ENCODE measurements at places on chromosomes 4 and X.
A peak's percentile ranks its signal among the peaks of the same experiment; 100 is the strongest.

GRCh38 chrX:12610079-12610478, 181.1 kb upstream of the PRPS2 start:
- DNase-seq, result no peak

DNA sequence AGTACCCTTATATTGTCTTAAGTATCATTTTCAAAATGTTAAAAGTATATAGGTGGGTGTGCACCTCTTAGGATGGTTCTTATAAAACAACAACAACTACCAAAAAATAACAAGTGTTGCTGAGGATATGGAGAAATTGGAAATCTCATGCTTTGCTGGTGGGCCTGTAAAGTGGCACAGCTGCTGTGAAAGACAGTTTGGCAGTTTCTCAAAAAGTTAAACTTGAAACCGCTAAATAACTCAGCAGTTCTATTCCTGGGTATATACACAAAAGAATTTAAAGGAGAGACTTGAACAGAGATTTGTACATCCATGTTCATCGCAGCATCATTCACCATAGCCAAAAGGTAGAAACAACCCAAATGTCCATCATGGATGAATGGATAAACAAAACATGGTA, 65.5 kb downstream of the HAND2 start:
- DNase-seq, result no peak

DNA sequence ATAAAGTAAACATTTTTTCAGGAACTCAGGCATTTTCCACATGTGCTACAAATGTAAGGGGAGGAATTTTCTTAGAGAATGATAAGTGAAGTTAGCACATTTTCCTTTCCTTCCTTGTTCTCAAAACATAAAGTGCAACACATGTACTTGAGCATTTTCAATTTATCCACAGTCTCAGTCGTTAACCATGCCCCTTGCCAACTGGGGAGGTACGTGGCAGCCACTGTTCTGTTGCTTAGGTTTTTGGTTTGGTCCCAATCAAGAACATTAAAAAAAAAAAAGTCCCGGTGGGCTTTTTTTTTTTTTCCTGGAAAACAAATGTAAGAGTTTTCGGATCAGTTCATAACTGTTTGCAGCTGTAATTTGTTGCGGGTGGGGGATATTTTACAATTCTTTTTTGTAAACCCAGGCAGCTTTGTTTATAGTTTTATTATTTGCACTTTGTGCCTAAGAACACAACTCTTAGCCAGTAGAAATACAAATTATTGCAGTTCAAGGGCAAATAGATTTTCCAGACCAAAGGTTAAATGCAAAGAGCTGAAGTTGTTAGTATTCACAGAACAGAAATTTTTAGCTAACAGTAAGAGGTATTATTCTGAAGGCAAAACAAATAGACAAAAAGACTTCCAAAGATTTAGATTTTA, 112.1 kb upstream of the NAP1L5 start:
- DNase-seq, result no peak

- DNase-seq, result no peak
Observed at GRCh38 chr4:46520361-46520760, 130.4 kb upstream of the GABRA2 start.

GRCh38 chr4:73705056-73705432, 35.3 kb upstream of the CXCL8 start:
- DNase-seq, result no peak

- DNase-seq, result no peak
Observed at GRCh38 chr4:26692014-26692726, 108.3 kb downstream of the TBC1D19 start.

- no peak for DNase-seq
Observed at GRCh38 chr4:67167849-67168248, 377.5 kb downstream of the CENPC start.

- no peak for DNase-seq
Observed at GRCh38 chrX:42096265-42096920, 173.0 kb upstream of the CASK start.

DNA sequence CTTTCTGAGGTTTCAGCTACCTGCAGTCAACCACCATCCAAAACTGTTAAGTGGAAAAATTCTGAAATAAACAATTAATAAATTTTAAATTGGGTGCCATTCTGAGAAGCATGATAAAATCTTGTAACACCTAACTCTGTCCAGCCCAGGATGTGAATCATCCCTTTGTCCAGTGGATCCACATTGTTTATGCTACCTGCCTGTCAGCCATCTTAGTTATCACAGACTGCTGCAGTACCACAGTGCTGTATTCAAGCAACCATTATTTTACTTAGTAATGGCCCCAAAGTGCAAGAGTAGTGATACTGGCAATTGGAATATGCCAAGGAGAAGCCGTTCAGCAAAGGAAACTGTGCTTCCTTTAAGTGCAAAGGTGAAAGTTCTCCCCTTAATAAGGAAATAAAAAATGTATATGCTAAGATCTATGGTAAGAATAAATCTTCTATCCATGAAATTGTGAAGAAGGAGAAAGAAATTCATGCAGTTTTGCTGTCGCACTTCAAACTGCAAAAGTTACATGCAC, 20.6 kb downstream of the CAMK2D start:
- no peak for DNase-seq

GRCh38 chrX:48769230-48769629, 7.7 kb downstream of the GLOD5 start:
- no peak for DNase-seq

- DNase-seq, result no peak
Observed at GRCh38 chrX:21606002-21606401, 52.1 kb downstream of the KLHL34 start.

DNA sequence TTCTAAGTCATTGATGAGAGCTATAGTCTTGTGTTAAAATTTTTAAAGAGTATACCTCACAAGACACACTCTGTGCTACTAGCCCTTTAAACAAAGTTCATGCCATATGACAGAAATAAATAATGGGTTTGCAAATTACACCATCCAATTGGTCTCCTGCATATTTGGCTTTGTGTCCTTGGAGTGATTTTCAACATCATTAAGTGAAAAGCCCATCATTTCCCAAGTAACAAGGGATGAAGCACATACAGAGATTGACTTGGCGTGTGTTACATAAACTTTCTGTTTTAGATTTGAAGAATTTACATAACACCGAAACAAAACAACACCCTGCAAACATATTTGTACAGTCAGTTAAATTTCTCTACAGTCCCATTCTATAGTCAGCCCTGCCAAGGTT, 216.9 kb upstream of the NEIL3 start:
- no peak for DNase-seq

DNA sequence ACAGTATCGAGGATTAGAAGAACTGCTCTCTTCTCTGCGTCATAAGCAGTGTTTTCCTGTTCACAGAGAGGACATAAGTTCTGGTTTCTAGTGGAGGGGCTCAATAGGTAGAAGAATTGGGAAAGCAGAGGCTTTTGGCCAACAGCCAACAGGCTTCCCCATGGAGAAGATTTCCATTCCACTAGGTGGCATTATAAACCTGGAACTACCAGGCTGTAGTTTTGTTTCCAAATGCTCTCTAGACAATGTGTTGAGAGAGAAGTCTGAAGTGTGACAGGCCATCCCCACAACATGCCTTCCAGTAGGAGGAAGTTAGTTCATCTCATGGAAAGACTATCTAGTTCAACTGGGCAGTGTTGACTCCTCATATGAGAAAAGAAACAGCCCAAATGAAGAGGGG, 63.8 kb upstream of the ANXA10 start:
- peak; percentile 24 for DNase-seq

DNA sequence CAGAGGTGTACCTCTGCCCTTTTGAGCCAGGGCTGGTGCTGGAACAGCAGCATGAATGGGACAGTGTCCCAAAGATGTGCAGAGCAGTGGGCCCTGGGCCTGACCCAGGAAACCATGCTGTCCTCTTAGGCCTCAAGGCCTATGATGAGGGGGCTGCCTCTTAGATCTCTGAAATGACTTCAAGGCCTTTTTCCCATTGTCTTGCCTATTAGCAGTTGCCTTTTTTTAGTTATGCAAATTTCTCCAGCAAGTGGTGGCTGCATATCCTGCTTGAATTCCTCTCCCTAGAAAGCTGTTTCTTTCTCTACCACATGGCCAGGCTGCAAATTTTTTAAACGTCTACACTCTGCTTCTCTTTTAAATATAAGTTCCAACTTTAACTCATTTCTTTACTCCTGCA, 160.3 kb downstream of the CFAP299 start:
- no peak for DNase-seq

- no peak for DNase-seq
Observed at GRCh38 chr4:75834095-75834771, 68.0 kb downstream of the PPEF2 start.

- DNase-seq, result no peak
Observed at GRCh38 chr4:109211671-109212070, 90.8 kb downstream of the COL25A1 start.

DNA sequence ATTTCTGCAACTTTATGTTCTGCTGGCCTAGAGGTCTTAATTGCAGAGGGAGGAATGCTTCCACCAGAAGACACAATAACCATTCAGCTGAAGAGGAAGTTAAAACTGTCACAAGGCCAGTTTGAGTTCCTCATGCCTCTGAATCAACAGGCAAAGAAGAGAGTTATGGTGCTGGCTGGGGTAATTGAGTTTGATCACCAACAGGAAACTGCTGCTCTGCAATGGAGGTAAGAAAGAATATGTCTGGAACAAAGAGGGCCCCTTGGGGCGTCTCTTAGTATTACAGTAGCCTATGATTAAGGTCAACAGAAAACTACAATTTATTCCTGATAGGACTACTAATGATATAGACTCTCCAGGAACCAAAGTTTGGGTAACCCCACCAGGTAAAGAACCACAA, 744.0 kb downstream of the FSTL5 start:
- peak; percentile 55 for DNase-seq

DNA sequence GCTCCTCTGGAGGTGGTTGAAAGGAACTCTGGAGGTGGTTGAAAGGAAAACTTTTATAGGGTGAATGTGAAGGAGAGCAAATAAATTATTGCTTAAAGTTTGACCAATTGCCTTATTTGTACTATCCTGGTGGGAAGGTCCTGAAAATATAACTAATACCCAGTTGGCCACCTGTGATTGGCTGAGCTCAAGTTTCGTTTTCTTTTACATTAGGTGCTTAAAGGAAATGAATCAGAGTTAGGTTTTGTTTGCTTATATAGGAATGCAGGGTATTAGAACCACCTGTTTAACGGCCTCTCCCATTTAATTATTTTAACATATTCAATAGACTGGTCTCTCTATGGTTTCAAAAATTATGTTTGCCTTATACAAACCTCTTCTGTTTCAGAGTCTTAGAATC, 497.6 kb downstream of the PRR32 start:
- no peak for DNase-seq

GRCh38 chr4:1494416-1495315, 88.4 kb upstream of the NKX1-1 start:
- peak; percentile 6 for DNase-seq

DNA sequence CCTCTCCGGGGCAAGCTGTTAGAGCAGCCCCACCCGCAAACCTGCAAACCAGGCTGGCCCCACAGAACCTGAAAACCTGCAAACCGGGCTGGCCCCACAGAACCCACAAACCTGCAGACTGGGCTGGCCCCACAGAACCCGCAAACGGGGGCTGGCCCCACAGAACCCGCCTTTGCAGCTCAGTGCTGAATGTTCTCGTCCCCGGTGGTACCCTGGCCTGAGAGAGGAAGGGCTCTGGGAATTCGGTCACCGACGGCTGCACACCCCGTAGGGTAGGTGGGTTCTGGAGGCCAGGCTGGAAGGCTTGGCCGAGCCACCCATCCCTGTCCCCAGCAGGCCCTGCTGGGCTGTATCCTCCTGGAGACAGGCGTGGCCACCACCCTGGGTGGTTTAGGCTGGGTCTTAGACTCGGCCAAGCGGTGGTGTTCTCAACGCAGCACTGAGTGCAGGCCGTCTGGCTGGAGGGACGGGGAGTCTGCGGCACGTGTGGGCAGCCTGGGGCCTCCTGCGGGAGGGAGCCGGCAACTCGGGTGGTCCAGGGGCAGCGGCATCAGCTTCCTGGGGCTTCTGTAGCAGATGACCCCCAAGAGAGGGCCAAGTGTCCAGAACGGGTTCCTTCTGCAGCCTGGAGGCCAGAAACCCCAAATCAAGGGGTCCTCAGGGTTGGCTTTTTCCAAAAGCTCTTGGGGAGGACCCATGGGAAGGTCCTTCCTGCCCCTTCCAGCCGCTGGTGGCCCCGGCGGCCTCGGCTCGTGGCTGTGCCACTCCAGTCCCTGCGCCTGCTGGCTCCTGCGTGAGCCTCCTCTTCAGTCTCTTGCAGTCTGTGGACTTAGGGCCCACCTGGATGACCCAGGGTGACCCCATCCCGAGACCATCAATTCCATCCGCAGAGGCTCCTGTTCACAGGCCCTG, 15.6 kb downstream of the DOK7 start:
- no peak for DNase-seq

DNA sequence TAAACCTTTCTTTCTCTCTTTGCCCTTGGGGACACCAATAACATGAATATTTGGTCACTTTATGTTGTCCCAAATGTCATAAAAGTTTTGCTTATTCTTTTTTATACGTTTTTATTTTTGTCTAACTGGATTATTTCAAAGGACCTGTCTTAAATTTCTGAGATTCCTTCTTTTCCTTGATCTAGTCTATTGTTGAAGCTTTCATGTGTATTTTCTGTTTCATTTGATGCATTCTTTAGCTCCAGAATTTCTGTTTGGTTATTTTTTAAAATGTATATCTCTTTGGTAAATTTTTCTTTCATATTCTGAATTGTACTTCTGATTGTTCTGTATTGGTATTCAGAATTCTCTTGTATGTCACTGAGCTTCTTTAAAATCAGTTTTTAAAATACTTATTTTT, 88.3 kb downstream of the PTCHD1 start:
- DNase-seq, result no peak

DNA sequence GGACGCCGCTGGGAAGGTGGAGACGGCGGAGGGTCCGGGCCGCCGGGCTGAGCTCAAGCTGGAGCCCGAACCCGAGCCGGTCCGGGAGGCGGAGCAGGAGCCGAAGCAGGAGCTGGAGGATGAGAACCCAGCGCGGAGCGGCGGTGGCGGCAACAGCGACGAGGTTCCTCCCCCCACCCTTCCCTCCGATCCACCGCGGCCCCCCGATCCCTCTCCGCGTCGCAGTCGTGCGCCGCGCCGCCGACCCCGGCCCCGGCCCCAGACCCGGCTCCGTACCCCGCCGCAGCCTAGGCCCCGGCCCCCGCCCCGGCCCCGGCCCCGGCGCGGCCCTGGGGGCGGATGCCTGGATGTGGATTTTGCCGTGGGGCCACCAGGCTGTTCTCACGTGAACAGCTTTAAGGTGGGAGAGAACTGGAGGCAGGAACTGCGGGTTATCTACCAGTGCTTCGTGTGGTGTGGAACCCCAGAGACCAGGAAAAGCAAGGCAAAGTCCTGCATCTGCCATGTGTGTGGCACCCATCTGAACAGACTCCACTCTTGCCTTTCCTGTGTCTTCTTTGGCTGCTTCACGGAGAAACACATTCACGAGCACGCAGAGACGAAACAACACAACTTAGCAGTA, 483 bp downstream of the USP27X start:
- no peak for DNase-seq

GRCh38 chrX:101977106-101977505, 45.3 kb upstream of the ZMAT1 start:
- no peak for DNase-seq

DNA sequence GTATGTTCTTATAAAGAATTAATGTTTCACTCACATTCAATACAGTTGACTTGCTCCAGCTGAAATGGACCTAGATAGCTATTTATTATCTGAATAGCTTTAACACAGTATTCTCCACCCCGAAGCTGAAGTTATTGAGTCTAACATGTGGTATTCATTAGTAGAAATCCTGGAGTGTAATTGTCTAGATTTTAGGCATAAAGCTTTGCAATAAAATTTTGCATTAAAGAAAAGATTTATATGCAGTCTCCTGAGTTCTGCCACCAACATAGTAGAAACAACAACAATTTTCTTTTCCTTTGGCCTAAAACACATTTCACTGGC, 90.2 kb upstream of the DCLK2 start:
- DNase-seq, result no peak
